Stimulated activated CD4-positive, alpha-beta T cell treated with anti-CD3 and anti-CD28 coated beads, Interleukin-15, amount 100 ng/mL, for 1 hour (primary cell): ENCODE measurements at places on chromosomes 5 and 9.

GRCh38 chr5:55923177-55923771 is 71.5 kb downstream of the IL6ST start:
- DNase-seq = no peak

GRCh38 chr5:43661102-43661501 is 58.1 kb downstream of the NNT start:
- no peak for DNase-seq

DNA sequence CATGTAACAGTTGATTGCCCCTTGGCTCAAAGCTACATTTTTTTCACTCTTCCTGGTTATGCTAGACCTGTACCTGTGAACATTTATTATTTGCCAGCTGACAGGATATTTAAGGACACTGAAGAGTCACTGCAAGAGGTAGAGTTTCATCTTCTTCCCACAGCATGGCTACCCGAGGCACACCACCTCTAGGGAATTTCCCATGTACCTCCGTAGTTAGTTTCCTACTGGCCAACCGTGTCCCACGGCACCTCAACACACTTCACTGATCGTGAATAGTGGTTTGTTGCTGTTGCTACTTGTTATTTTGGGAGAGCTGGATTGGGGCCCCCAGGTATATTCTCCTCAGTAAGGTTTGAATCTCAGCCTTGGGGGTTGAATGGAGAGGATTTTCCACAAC is 648.6 kb downstream of the SEMA5A start:
- no peak for DNase-seq

DNA sequence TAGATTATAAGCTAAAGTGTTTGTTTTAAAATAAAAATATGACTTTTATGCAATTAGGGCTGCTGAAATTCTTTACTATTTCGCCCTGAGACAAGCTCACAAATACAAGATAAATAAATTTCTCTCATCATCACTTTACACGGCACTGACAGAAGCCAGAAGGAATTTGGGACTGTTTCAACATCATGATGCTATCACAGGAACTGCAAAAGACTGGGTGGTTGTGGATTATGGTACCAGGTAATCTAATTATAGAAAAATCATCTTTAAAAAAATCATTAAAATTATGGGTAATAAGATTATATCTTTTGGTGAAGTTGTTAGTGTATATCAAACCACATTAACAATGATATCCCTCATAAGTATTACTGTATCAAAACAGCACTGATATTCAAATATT is 95.0 kb downstream of the MAN2A1 start:
- DNase-seq = no peak

GRCh38 chr9:122331523-122331927 is 39.3 kb upstream of the PTGS1 start:
- DNase-seq = no peak

GRCh38 chr9:128007566-128008138 is 26.9 kb upstream of the EEIG1 start:
- DNase-seq = peak; percentile 78

GRCh38 chr9:137688725-137689124 is 69.9 kb downstream of the EHMT1 start:
- DNase-seq = no peak

DNA sequence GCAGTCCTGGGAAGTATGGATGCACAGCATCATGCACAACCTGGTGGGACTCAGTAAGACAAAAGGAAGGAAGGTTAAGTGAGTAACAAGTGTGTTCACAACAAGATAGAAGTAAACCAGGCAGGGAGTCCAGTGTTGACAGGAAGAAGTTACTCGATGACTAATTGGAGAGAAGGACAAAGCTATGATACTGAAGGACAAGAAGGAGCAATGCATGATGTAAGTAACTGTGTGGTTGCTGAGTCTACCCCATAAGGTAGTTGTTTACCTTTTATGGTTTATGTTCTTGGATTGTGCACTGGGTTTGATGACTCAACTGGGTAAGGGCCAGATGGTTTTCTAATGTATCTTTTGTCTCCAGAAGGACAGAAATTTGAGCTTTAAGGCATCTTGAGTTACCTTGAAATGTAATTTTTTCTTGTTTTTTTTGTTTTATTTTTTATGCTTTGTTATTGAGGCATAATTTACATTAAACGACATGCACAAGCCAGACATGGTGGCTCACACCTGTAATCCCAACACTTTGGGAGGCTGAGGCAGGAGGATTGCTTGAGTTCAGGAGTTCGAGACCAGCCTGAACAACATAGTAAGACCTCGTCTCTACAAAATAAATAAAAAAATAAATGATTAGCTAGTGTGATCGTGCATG is 89.2 kb upstream of the CAST start:
- DNase-seq = no peak

GRCh38 chr5:83197326-83197967 is 120.1 kb downstream of the XRCC4 start:
- DNase-seq = no peak

DNA sequence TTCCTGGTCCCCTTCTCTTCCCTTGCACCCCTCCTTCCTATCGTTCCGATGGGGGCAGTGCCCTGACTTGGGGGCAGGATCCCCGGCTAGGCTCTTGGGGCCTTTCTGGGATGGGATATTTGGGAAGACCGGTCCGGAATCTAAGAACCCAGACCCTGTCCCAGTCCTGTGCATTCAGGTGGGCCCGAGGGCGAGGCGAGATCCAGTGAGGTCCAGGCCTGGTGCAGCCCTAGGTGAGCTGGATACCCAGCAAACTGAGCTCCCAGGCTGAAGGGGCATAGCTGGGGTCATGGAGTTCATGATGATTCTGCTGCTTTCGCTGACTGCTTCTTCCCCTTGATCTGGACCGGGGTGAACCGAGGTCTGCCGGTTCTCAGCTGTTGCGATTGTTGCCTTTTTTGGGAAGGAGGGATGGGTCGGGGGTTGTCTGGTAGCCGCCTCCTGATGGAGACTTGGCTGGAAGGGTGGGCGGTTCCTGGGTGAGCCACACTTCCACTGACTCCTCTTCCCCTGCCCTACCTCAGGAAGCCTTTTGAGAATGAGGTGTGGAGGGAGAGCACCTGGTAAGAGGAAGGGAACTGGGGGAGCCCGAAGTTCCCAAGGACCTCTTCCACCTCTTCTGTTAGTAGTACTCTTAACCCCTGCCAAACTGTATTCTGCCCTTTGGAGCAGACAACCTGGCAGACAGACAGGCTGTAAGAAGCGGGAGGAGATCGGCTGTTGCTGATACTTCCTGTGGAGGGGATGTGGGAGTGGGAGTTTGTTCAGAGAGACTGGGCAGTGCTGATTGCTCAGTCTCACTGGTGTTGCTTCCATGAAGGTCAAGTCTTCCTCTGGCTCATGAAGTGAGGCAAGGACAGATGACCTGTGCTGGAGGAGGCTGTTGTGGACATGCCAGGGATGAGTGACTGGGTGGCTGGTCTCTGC is 1.0 kb downstream of the LRRC8A start:
- DNase-seq = no peak

- DNase-seq = no peak
Observed at GRCh38 chr5:73448463-73449136, at the start of gene FOXD1. Gene FOXD1 (minus strand): TSS chr5:73448777. CDS start chr5:73448362, 415 bp downstream.

DNA sequence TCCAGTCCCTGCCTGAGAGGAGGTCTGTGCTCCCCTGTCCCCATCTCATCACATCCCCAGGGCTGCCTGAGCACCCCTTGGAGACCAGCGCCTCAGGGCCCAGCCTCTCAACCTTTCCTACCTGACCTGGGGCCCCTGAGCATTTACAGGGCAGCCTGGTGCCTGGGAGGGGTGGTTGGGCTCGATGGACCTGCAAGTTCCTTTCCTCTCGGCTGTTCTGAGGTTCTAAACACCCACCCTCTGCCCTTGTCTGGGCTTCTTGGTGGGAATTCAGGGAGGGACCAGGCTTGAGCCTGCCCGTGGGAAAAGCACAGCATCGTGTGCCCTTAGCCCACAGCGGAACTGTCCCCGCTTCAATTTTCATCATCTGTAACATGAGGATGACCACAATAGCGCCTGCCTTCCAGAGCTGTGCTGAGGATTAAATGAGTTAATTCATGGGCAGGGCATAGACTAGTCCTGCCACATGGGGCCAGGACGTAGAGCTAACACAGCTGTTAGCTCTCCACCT is 91.0 kb upstream of the SH3PXD2B start:
- no peak for DNase-seq

DNA sequence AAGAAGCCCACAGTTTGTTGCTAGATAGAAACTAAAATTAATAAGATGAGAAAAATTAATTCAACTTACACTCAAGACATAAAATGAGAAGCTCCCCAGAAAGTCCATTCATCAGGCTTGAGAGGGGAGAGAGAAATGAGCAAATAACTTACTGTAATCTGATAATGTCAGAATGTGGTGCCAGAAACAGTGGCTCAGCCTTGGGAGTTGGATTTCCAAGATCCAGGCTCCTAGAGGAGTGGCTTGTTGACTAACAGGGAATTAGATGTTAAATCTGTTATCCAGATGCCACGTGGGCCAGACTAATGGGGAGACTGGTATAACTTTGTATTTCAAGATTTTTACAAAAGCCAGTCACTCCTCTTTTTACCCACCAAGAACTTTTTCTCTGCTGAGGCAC is 458.2 kb downstream of the GADD45G start:
- no peak for DNase-seq

DNA sequence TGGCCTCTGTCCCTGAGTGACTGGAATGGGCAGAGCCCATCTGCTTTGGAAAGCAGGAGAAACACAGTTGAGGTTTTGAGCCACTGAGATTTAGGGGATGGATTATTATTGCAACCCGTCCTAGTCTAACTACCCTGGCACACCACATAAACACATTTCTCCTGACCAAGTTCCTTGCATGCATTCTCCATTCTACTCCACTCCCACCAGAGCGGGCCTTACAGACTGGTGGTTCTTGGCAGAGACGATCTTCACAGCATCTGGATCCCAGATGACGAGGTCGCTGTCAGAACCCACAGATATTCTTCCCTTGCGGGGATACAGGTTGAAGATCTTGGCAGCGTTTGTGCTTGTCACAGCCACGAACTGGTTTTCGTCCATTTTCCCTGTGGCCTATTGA is 111.0 kb downstream of the DPYSL3 start:
- DNase-seq = no peak

- DNase-seq = no peak
Observed at GRCh38 chr5:96993760-96994159, 57.9 kb downstream of the LNPEP start.

DNA sequence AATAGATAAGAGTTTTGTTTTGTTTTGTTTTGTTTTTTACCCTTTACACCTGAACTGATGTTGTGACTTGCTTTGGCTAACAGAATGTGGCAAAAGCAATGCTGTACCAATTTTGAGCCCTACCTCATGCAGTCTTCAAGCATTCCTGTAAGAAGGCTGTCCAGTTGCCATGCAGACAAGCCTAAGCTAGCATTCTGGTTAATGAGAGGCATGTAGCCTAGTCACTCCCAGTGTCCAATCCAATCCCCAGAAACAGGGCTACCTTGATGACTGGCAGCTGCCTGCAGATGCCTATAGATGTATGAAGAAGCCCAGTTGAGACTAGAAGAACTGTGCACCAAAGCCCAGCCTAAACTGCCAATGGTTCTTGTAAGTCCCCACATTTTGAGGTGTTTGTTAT is 9.4 kb upstream of the EFNA5 start:
- no peak for DNase-seq
